Activated naive CD4-positive, alpha-beta T cell treated with anti-CD3 and anti-CD28 coated beads, Interleukin-2, amount 50 U/mL, for 72 hours (primary cell): ENCODE measurements at places on chromosomes 3 and 15.

- no peak for DNase-seq
Measured at GRCh38 chr3:187968883-187969580, 184.9 kb upstream of the LPP start.

GRCh38 chr15:74809956-74810355, 2.7 kb upstream of the LMAN1L start:
- no peak for DNase-seq

- no peak for DNase-seq
Measured at GRCh38 chr3:159238646-159239045, 436.8 kb downstream of the MFSD1 start.

DNA sequence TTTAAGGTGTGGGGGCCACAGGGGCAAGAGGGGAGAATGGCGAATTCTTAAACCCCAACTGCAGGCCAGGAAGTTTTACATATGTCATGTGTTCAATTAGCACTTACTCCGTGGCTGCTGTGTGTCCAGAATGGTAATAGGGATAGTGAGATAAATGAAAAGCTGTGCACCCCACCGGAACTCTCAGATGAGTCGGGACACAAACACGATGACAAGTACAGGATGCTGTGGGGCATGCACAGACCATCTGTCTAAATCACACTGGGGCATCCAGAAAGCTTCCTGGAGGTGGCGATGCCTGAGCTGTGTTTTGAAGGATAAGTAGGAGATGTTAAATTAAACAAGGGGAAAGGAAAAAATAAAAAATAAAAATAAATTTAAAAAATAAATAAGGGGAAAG, 18.3 kb upstream of the TMEM158 start:
- DNase-seq, result no peak

DNA sequence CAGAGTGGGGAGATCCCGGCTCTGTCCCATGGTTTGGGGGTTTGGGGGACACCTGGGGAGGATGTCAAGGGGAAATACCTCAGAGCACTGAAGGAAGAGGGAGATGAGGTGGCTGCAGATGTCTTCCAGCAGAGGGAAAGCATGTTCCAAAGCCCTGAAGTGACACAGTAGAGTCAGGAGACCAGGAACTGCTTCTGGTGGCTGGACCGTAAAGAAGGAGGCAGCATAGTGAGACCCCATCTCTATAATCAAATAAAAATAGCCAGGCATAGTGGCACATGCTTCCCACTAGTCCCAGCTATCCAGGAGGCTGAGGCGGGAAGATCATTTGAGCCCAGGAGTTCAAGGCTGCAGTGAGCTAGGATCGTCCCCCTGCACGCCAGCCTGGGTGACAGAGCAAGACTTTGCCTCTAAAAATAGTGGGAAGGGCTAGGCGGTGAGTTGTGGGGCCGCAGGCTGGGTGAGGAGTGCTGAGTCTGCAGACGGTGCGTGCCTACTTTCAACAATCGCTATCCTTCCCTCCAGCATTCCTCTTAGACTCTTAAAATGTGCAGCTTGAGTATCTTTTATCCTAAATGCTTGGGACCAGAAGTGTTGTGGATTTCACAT, 26.2 kb downstream of the HES1 start:
- DNase-seq, result no peak

DNA sequence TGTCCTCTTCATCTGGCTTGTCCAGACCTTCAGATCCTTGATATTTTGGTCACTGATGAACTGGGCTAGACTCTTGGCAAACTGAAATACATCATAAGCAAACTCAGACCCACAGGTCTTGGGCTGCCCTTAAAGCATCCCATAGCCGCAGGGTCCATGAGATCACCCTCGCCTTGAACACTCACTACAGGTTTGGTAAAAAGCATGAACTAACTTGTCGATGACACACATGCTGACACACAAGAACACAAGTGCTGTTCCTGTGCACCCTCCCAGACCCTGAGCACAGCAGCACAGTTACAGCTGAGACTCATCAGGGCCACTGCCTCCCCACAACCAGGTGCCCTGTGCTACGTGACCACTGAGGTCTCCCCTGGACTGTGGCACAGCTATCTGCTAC, 21.0 kb downstream of the PFKFB4 start:
- no peak for DNase-seq

GRCh38 chr3:120659285-120659684, 22.8 kb downstream of the HGD start:
- no peak for DNase-seq

GRCh38 chr3:145716519-145716918, 444.5 kb downstream of the PLOD2 start:
- DNase-seq, result no peak
